Activated naive CD4-positive, alpha-beta T cell (primary cell): ENCODE measurements at places on chromosomes 1 and 21.

GRCh38 chr1:67393240-67393639, 37.0 kb downstream of the SERBP1 start:
- no peak for DNase-seq

GRCh38 chr21:44962403-44962966, 22.7 kb downstream of the SLX9 start:
- no peak for DNase-seq

DNA sequence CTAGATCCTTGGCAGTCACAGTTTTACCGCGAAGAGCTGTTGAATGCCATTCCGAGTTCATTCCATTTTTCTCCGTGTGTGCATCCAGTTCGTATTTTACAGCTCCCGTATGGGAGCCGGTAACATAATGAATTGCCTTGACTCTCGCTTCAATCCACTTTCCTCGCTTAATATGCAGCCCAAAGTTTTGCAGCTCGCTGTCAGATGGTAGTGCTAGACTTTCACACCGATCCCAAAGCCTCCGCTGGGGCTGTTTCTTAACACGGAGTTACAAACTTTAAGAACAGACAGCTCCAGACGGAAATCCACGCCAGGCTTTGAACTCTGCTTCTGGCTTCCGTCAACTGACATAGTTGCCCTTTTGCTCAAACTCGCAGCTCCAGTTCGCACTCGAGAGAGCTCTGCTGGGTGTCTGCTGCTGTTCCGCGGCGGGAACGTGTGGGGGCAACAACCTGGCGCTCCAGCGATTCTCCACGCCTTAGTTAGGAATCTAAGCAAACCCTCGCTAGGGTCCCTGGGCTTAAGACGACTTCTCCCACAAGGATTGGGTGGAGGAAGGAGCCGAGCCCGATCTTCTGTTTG, 3.5 kb upstream of the ARID1A start:
- DNase-seq = peak; percentile 64

- no peak for DNase-seq
Measured at GRCh38 chr1:4034318-4034887, 134.3 kb upstream of the C1orf174 start.

DNA sequence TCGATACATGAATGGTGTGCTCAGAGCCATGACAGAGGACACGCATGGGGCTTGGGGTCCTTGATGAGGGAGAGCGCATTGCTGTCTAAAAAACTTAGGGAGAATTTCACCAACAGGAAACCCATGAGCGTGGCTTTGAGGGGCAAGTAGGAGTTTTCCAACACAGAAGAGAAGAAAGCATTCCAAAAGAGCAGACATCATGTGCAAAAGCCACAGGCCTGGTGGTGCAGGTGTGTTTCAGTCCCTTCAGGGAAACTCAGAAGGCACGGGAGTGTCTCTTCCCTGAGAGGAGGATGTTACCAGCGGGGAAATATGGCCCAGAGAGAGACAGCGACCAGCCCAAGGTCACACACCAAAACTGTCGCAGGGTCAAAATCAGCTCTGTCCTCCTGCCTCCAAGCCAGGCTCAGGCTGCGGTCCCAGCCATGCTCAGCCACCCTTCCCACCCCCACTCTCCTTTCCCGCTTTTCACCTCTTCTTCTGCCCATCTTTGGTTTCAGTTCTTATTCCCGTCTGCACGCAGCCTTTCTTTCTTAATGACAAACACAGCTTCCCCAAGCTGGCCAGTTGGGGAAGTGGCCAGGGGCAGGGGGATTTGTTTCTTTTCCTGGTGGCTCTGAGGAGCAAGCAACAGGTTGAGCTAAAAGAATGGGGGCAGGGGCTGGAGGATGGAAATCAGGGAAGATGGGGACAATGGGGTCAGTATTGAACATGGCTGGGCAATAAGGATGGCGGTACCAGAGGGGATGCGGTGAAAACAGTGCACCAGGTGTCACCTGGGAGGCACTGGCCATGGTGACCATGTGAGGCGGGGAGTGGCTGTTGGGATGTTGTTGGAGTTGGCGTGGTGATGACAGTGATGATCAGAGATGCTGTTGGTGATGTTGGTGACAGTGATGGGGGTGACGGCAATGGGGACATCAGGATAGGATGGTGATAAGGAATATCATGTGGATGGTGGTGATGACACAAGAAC, 10.3 kb downstream of the LAPTM5 start:
- DNase-seq = no peak

DNA sequence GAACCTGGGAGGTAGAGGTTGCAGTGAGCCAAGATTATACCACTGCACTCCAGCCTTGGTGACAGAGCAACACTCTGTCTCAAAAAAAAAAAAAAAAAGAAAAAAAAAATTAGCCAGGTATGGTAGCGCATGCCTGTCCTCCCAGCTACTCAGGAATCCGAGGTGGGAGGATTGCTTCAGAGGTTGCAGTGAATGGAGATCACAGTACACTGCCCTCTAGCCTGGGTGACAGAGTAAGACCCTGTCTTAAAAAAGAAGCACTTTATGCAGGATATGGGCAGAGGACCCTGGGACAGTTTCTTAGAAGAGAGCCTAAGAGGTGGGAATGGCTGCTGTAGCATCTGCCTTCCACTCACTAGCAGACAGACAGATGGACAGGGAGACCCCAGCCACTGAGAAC, 23.0 kb downstream of the IQGAP3 start:
- no peak for DNase-seq

DNA sequence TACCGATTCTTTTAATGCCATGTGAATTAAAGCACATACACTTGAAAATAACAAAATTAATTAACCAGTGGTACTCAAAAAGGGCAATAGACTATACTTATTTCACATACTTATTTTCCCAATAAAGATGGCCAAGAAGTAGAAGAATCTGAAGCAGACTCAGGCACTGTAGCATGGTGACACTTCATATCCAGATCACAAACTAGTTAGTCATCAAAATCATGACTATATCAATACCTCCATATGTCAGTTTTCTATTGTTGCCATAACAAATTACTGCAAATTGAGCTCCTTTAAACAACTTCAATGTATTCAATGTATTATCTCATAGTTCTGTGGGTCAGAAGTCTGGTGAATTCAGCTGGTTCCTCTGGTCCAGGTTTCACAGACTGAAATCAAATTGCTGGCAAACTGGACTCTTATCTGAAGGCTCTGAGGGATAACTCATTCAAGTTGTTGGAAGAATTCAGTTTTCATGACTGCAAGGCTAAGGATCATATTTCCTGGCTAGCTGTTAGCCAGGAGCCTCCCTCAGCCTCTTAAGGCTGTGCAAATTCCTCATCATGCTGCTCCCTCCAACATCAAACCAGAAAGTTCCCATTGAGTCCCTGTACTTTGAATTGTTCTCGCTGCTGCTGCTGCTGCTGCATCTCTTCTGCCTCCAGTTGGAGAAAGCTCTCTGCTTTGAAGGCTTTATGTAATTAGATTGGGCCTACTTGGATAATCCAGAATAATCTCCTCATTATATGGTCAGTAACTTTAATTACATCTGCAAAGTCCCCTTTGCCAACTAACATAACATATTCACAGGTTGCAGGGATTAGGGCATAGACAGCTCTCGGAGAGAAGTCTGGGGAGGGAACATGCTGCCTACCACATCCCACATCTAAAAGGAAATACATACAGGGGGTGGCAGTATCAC, 91.5 kb downstream of the MRPL39 start:
- no peak for DNase-seq

DNA sequence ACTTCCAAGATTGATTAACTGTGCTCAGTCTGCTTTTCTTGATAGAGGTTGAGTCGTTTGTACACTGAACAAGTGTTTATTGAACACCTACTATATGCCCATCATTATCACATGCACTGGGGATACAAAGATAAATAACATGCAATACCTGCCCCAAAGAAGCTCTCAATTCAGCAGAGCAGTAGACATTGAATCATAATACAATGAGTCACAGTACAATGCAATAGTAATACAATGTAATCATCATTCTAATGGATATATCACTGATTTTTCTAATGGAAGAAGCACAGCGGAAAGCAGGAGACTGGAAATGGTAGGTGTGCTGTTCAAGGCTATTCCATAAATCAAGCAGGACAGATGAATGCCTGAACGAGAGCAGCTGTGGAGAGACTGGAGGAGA, 3.7 kb upstream of the SEC16B start:
- DNase-seq = no peak

DNA sequence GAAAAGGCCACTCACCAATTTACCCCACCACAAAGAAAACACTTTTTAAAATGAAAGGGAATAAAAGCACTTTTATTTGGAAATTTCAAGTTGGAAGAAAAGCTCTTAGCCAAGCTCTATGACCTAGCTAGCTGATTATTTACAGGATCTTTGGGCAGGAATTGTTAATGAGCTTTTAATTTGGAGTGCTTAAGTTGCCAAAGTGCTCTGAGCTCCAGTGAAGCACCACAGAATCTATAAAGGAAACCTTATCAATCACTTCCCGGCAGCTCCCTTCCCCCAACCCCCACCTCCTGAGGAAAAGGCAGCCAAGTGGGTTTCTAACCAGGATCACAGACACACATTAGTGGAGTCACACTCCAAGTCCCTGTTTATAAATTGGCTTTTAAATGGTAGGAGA, 1.5 kb downstream of the ERI3 start:
- DNase-seq = no peak
